Muscle of back (tissue), 13 donors: ENCODE measurements at places on chromosomes 7 and 10.
A peak's percentile ranks its signal among the peaks of the same experiment; 100 is the strongest.

DNA sequence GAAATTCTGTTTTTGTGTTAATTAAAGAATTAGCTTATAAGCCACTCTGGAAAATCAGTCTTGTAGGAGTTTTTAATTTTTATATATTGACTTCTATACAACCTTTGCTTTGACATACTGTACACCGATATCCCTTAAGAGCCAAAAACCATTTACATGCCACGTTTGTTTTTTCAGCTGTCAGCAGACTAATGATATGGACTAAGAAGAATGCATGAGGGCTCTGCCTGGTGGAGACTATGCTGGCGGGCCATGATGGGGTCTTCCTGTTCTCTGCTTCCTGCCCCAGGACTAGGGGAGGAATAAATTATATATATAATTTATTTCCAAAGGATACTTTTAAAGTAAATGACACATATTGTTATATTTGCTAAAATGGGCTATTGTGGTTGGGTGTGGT lies 96.3 kb downstream of the CDK14 start:
- no peak for DNase-seq

- no peak for DNase-seq
Measured at GRCh38 chr10:124705381-124705740, 38.8 kb downstream of the FAM53B start.

DNA sequence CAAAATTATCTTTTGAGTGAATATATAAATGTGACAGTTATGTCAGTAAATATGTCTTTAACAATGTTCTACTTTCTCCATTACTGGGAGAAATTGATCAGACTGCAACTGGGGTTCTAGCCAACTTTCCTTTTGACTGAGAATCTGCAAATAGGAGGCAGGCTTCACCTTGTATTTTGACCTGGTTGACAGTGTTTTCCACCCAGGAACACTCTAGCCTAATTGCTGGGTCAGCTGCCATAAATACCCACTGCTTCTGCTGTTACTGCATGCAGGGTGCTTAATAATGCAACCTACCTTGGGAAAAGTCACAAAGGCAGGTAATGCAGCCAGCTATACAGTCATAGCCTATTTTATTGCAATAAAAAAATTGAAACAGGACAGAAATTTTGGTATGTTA lies 319.0 kb downstream of the DGKB start:
- no peak for DNase-seq

- no peak for DNase-seq
Measured at GRCh38 chr7:94890216-94890615, 17.2 kb upstream of the PPP1R9A start.

- DNase-seq: no peak
Measured at GRCh38 chr10:126235979-126236851, 152.1 kb downstream of the ADAM12 start.

DNA sequence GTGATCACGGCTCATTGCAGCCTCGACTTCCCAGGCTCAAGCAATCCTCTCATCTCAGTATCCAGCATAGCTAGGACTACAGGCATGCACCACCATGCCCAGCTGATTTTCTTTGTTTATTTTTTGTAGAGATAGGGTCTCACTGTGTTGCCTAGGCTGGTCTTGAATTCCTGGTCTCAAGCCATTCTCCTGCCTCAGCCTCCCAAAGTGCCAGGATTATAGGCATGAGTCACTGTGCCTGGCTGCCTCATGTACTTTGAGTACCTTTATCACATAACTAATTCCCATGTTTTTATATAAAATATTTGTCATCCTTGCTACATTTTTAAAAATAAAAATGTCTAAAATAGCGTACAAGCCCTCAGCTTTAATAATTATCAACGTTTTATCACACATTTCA lies 35.3 kb upstream of the CCDC3 start:
- DNase-seq: no peak

DNA sequence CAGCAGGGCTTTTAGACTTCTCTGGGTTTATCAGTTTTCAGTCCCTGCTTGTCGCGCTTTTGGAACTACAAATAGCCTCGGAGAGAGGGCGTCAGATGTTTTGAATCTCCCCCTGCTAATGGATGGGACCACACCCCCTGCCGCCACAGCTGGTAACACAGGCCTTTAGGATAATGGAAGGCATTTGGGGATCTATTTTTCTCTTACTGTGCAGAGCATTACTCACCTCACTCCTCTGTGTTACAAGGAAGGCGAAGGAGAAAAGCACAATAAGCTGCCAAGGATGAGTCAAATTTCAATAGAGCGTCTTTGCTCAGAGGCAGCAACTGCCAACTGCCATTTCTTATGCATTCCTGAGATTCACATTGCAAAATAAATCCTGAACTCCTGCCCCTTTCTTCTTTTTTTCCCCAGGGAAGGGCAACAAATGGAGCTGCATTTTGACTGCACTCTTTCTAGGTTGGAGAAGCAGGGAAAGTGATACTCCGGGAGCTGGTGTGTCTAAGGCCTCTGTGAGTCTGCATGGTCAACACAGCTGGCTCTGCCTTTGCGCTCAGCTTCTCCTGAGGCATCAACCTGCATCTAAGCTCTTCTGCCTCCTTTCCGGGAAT lies 31.5 kb upstream of the SMNDC1 start:
- peak; percentile 70 for DNase-seq

- DNase-seq: no peak
Measured at GRCh38 chr7:44152971-44153947, 12.1 kb upstream of the MYL7 start.

- DNase-seq: no peak
Measured at GRCh38 chr10:119217991-119218490, 10.7 kb downstream of the GRK5 start.

- DNase-seq: no peak
Measured at GRCh38 chr10:118746246-118746645, 8.5 kb downstream of the CACUL1 start.

DNA sequence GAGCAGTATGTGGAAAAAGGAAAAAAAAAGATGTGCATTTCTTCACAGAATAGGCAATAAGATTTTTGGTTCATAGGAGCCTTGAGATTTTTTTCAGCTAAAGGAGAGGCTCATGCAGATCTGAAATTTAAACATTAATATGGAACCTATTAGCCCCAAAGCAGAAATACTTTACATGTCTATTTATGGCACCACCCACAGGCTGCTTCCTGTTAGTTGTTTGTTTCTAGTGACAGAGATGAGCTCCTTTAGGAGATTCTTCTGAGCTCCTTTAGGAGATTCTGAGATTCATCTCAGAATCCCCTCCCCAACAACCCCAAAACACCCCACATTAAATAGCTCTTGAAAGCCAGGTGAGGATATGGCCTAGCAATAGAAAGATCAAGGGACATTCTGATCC lies 27.9 kb upstream of the HPS1 start:
- DNase-seq: no peak

- DNase-seq: no peak
Measured at GRCh38 chr10:67114945-67115344, 189.1 kb downstream of the LRRTM3 start.

DNA sequence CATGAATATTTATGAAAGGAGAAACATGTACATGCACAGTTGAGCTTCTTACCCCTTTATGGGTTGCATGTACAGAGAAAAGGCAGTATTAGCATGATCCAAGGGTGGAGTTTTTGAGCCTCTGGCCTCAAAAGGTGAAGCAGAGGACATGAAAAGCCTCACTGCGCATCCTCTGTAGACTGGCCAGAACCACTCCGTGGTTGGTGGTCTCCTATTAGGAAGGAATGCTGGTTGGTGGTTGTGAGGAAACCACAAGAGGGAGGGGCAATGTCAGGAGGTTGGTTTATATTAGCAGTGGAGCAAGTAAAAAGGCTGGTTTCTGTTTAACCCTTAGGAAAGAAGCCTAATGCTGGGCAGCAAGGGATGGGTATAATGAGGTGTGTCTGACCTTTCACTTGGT lies 37.5 kb downstream of the AHCYL2 start:
- DNase-seq: no peak

GRCh38 chr10:17907641-17908040 lies 44.1 kb upstream of the SLC39A12 start:
- DNase-seq: no peak

DNA sequence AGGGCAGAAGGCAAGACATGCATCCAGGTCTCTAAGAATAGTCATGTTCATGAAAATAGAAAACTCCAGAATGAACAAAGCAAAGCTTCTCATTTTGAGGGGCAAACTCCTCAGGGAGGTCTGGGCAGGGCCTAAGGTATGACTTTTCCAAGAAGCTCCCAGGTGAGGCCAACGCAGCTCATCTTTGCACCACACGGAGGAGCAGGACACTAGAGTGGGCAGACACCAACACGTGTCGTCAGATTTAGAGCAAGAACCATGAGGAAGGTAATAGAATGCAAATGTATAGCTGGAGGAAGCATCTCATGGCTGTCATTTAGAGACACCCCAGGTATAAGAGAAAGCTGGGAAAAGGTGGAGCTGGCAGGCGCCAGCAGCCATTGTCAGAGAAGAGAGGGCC lies 95.7 kb downstream of the WDFY4 start:
- DNase-seq: no peak

GRCh38 chr10:122089311-122090017 lies 100.5 kb downstream of the TACC2 start:
- peak; percentile 29 for DNase-seq

DNA sequence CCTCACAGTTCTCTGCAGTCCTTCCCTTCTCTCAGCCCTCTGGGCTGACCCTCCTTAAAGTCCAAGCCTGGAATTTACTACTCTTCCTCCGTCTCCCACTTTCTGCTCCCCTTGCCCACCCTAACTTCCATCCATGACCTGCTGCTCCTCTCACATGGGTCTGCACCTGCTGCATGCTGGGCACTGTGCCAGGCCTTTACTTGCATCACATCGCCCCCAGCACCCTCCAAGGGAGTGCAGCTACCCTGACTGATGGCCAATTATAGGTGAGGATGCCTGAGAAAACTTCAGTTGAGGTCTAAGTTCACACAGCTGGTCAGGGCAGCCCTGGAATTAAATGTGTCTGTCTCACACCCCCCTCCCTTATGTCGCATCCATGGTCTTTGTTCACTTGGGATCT lies 53.6 kb upstream of the ZPBP start:
- no peak for DNase-seq

DNA sequence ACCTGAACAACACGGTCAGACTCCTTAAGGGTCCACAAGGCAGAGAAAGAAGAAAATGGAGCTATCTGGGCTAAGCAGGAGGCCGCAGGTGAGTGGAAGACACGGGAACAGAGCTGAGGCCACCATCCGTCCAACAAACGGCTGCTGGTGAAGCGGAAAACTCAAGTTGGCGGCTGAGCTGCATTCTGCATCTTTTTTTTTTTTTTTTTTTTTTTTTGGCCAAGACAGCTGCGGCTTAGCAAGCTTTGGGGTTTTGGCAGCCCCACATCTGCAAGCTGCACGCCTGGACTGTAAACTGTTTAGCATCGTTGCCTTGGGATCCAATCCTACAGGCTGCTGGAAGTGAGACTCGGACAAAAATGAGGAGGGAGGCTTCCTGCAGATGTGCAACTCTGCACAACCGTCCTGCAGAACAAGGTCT lies 37.4 kb downstream of the RGS10 start:
- DNase-seq: peak; percentile 94

DNA sequence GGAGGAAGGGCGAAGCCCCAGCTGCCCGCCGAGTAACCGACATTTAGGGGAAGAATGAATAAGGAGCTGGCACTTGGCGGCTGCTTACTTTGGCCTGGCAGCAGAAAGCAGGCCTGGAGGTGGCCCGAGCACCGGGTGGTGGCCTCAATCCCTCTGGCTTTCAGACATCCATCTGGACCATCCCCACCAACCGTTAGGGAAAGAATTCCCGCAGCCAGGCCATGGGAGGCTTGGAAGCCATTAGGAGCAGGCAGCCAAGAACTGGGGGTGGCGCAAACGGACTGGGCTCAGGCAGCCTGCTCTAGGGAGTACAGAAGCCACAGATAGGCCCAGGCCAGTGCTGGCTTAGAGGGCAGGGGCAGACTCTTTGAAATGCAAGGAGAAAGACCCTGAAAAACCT lies 132.7 kb downstream of the NEURL1 start:
- DNase-seq: no peak

DNA sequence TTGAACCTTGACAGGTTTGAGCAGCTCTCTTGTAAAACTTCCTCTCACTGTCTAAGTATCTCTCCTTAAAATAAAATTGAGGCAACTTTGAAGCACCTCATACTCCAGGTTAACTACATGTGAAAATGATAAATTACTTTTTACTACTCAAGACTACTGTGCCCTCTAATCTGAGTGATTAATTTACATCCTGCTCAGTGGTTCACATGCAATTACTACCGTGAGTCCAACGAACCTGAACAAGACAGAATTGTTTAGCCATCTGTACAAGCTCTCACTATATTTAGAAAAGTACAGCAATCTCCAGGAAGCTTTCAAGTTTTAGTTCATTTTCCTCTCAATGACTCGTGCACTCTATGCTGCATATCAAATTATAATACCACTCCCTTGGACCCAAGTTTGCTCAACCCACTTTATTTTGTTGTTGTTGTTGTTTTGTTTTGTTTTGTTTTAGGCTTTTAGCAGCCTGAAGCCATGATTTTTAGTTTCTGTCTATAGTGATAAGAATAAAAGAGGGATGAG lies 21.2 kb downstream of the PDE1C start:
- no peak for DNase-seq

DNA sequence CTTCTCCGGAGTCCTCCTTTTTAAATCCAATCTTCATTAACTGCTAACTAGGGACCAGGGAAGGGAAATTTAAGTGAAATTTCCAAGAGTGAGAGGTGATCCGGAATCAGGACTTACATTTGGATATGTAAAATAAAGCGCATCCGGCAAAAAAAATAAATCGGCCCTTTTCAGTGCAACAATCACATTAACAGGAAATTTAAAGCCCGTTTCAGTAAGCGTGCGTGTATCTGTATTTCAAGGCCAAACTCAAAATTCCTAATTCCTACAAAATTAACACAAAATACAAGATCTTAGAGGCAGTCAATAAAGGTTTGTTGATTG lies 771 bp downstream of the DNAJC9 start:
- no peak for DNase-seq
